ENCODE measurements at places on chromosomes 16 and 17.

GRCh38 chr16:56673921-56674320, 4.3 kb downstream of the MT1H start:
- DNase-seq: peak; percentile 26

DNA sequence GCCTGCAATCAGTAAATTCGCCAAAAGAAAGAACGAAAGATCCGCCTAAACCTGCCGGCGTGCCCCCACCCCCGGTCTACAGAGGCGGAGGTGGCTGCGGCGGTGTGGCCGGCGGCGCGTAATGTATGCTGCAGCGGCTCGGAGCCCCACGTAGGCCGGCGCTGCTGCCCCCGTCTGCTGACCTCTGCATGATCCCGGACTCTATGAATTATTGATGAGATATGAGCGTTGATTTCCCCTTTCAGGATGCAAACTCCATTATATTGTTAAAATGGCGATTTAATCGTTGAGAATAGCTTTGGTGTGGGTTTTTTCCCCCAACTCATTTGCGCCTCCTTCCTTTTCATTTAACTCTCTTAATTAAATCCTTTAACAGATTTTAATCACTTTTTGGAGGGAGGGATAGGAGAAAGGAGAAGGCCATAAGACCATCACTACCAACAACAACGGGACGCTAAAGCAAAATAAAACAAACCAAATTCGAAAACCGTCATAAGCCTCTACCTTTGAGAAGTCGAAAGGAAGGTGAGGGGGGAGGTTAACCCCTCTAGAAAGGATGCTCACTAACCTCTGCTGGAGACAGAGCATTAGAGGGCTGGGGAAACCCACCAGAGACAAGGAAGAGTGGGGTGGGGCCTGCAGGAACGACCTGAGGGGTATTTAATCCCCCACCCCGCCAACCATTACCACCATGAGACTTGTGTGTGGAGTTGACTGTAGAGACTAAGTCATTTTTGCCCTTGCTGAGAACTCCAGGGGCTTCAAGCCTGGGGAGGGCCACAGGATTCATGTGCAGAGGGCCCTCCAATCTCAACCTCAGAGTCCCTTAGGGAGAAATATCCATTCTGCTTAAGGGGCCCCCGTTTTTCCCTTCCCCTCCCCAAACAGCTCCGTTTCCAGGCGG, 3.4 kb downstream of the HOXB3 start:
- DNase-seq: no peak

DNA sequence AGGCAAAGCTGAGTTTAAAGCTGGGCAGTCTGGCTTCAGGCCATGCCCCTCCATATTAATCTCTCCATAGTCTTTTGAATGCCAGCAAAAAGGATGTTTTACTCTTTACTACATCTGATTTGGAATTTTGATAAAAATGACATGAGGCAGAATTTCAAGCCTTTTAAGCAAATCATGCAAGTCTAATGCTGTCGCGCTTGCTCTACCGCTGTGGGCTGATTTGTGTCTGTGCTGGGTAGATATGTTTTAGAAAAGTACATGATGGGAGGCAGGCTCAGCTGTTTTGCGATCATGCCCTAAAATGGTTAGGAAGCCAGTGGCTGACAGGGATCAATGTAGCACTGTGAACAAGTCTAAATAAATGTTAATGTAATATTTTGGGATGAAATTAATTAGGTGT, 311.9 kb downstream of the CA10 start:
- no peak for DNase-seq

DNA sequence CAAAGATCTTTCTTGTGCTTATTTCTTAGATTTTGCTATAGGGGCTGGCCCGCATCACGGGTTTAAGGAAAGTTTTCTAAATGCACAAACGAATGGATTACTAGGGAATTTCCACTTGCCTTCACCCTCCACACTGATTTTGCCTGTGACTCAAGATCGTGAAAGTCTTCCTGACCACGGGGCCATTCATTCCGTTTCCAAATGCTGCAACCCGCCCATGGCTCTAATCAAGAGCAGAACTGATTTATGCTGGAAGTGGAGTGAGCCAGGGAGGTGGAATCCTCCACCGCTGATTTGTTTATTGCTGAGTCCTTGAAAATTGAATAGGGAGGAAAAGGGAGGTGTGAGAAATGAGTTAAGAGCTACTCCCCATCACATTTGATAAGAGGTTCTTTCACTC, 52.4 kb downstream of the CA10 start:
- DNase-seq: no peak

GRCh38 chr17:21463779-21464407, 87.7 kb downstream of the KCNJ12 start:
- DNase-seq: no peak

- DNase-seq: no peak
These were observed 26.9 kb upstream of the PPM1E start for GRCh38 chr17:58728798-58729197.

- no peak for DNase-seq
These were observed 158.3 kb upstream of the PLCG2 start for GRCh38 chr16:81620796-81621195.

DNA sequence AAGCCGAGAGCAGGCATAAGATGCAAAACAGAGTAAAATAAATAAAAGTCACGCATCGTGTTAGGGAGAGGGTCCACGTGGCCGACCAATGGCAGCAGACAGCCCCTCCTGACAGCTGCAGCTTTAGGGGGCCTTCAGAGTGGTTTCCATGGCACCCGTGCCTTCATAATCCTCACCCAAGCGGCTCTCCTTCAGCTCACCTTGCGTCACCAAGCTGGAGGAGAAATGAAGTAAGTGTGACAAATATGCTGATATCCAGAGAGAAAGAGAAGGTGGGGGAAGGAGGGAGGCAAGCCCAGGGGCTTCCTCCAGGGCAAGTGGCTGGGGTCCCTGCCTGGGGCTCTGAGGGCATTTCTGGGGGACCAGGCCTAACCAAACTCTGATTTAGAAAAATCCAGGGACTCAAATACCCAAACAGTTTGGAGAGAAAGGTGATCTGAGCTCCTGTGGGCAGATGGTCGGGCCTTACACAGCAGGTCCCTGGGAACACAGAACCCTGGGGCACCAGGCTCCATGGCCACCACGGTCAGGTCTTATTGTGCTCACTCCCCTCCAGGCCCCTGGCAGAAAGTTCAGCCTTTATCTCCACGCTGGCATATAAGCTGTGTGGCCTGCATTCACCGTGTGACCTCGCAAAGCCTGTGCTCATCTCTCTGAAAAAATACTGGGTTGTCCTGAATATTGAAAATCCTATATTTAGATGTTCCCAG, 80.7 kb upstream of the TNRC6C start:
- no peak for DNase-seq

DNA sequence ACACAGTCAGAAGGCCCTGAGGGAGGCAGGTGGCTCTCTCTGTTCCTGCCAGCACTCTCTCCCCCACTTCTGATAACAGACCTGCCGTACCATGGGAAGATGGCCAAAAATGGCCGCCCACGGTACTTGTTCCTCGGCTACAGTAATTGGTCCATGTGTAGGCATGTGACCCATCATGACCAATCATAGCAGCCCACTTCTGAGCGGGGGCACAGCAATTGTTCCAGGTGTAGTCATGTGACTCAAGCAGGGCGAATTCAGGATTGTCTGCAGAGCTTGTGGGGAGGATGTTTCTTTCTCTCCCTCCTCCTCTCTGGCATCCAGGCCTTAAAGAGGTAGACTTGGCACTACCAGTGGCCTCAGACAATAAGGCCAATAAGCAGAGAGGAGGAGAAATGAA, 250.4 kb downstream of the MRTFB start:
- no peak for DNase-seq

DNA sequence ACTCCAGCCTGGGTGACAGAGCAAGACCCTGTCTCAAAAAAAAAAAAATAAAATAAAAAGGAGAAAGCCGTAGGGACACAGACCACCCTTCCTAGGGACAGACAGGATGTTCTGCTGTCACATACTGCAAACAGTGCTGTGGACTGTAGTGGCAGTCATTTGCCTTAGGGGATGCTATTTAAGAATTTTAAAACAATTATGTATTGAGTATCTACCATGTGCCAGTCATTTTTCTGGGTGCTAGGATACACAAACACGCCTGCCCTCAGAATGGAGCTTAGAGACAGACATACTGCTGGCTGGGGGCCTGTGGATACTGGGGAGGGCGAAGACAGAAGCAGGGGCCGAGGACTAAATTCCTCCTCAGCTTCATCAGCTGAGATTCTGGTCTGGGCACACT, 45.5 kb downstream of the MRC2 start:
- DNase-seq: no peak

DNA sequence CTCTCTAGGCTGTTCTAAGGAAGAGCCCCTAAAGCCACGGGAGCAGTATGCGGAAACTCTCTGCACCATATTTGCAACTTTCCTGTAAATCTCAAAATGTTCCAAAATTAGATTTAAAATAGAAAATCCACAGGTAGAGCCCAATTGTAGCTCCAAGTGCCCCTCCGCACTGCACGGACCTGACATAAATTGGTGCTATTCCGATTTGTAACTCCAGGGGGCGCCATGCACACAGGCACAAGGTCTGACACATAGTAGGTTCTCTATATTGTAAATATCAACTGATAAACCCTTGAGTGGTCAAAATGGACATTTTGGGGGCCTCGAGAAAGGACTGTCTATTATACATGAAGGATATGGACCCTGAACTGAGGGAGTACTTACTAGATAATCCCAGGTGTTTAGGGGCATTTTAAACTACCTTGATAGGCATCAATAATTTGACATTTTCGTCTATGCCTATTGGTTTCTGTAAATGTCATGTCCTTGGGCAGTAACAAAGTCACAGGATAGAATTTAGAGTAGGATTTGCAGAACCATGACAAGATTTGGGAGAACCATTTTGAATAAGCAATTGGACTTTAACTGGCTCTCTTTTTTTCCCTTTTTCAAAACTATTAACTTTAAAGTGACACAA, 36.6 kb upstream of the TMEM132E start:
- DNase-seq: peak; percentile 60

DNA sequence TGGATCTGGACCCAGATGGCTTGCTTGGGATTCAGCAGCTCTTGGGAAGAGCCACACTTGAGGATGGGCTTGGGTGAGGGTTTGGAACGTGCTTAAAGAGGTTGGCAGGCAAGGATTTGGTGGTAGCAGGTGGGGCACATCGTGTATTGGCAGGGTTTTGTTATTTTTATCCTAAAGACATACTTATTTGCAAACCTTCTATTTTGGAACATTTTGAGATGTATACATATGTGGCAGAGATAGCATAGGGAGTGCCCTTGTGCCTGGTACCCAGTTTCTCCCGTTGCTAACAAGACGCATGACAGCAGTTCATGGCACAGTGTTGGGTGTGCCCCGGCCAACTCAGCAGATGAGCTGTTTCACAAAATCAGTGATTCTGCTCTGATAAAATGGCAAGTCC, 9.1 kb downstream of the BANP start:
- DNase-seq: no peak

GRCh38 chr16:77611386-77611785, 110.9 kb upstream of the NUDT7 start:
- DNase-seq: no peak

DNA sequence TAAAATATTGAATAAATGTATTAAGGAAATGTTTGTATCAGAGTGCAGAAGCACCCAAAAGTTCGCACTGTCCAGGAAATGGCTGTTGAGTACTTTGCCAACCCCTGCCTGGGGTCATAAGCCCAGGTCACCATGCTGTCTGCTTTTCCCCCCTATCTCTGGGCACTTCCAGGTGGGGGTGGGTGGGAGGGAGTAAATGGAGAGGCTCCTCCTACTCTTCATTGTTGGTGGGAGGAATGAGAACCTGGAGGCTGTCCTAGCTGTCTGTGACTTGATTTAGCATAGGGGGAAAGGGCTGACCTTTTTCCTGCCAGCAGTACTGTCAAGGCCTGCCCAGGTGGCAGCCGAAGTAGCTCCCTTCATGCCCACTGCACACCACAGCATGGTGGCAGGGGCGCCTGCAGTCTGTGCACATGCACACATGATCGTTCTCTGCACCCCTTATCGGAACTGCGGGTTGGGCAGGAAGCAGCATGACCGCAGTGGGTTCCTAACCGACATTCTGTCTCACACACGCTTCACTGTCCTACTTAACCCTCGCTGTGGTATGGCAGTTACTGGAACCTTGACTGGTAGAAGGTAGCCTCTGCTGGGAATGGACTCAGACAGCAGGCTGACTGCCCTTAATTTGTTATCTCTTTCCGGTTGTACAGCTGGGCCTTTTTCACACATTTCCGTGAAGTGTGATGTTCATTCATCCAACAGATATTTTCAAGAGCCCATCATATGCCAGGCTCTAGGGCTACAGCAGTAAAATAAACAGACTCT, 41.5 kb downstream of the LDHD start:
- peak; percentile 87 for DNase-seq

DNA sequence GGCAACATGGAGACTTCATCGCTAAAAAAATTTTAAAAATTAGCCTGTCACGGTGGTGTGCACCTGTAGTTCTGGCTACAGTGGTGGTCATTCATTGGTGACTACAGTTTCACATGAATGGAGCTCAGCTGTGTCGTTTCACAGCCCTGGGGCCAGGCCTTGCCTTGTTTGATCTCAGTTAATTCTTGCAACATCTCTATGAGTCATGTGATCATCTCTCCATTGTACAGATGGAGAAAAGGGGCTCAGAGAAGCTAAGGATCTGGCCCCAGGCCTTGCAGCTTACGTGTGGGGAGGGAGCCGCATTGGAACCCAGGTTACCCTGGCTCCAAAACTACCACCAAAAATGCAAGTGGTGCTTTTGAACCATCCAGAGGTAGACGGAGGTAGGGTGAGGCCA, 49.4 kb downstream of the GDE1 start:
- no peak for DNase-seq

DNA sequence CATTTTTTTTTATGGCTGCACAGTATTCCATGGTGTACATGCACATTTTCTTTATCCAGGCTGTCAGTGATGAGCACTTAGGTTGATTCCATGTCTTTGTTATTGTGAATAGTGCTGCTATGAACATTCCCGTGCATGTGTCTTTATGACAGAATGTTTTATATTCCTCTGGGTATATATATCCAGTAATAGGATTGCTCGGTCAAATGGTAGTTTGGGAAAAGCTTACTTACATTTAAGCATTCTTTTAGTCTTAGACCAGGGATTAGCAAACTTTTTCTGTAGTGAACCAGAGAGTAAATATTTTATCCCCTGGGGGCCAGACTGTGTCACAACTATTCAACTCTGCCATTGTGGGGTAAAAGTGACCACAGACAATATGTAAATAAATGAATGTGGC, 40.2 kb downstream of the MED13 start:
- DNase-seq: no peak

DNA sequence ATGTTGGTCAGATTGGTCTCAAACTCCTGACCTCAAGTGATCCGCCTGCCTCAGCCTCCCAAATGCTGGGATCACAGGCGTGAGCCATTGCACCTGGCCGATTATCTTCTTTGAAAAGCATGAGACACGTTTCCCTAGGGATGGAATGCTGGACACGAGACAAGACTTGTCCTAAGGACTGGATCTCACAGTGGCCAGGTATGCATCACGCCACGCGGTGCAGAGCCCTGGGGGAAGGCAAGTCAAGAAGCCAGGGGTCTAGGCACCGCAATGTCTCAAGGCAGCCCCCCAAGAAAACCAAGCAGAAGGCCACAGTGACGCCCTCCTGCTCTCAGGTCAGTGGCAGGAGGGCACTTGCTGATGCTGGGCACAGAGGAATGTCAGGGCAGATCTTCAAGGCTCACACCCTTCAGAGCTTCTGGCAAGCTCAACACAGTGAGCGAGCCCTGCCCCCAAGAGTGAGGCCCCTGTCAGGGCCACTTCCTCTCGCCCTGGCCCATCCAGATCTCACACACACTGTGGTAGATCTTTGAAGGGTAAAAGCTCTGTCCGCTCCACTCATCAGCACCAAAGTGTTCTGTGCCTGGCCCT, 134.7 kb downstream of the ZNF778 start:
- DNase-seq: no peak

- DNase-seq: no peak
These were observed 35.8 kb downstream of the GDE1 start for GRCh38 chr16:19486051-19486450.

All from activated gamma-delta T cell treated with Interleukin-2 at 50 U/mL for 16 hours (primary cell).